CD4-positive, alpha-beta T cell treated with Interleukin-17A for 1 hour (primary cell): ENCODE measurements at places on chromosomes 2 and 18.

- DNase-seq = no peak
These were observed 20.7 kb downstream of the CCDC150 start for GRCh38 chr2:196660244-196660643.

DNA sequence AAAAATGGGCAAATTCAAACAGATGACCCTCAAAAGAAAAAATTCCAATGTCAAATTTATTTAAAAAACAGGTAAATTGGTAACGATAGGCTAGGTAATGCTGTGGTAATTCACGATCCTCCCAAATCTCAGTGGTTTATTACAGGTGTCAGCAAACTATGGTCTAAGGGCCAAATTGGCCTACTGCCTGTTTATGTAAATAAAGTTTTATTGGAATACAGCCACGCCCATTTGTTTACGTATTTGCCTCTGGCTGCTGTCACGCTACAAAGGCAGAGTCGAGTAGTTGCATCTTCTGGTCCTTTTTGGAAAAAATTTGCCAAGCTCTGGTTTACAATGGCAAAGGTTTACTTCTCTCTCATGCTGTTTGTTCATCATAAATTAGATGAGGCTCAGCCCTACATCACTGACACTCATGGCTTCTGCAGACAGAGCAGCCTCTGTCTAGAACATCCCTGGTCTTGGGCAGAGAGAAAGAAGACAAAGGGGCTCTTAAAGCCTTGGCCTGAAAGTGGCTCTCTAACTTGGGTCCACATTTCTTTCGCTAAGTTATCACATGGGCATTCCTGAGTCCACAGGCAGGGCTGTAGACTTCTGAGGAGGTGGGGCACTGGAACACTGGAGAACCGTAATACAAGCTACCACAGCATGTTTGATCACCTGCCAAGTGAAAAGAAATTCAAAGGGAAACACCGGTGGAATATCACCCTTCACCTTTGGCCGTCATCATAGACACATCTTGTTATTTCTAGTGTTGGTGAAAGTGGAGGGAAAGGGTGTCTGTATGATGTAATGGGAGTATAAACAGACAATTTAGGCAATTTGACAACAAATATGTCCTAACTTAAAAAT, 34.8 kb downstream of the SP110 start:
- DNase-seq = no peak

- DNase-seq = no peak
These were observed 9.3 kb downstream of the SEC11C start for GRCh38 chr18:59149007-59149406.

DNA sequence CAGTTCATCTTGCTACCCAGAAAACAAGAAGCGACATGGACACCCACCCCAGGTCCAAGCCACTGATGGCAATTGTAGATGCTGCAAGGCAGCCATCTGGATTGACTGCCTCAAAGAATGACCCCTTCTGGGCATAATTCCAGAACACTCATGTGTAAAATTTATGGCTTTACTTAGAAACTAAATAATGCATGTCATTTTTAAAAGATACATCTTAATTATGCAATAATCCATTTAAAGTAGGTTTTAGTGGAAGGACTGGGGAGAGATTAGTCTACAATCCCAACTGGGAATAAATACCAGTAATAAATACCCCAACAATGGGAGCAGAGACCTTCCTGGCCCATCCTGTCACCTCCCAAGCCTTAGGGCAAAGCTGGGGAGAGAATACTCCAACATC, 247.7 kb downstream of the SS18 start:
- no peak for DNase-seq

- no peak for DNase-seq
These were observed 15.6 kb upstream of the ANTXR1 start for GRCh38 chr2:68997401-68997800.
